ENCODE measurements at places on chromosomes 12 and 14.
A peak's percentile ranks its signal among the peaks of the same experiment; 100 is the strongest.

GRCh38 chr12:15613981-15614380 lies 175.2 kb downstream of the EPS8 start:
- no peak for DNase-seq

DNA sequence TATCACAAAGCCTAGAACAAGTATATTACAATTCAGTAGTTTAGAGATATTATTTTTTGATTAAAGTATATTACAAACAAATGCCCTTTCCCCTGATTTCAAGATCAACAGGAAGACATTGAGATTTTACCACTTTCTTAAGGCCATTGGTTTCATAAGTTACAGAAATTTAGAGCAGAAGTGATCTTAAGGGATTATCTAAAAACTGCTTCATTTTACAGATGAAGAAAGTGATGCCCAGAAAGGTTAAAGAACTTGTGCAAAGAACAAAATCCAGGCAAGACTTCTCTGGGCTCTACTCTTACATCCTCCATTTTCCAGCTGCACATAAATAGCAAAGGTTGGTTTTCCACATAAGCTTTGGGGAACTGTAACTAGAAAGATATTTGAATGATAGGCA lies 87.5 kb downstream of the DUSP6 start:
- no peak for DNase-seq

GRCh38 chr14:90660865-90661570 lies 155.2 kb downstream of the TTC7B start:
- DNase-seq: peak; percentile 89

DNA sequence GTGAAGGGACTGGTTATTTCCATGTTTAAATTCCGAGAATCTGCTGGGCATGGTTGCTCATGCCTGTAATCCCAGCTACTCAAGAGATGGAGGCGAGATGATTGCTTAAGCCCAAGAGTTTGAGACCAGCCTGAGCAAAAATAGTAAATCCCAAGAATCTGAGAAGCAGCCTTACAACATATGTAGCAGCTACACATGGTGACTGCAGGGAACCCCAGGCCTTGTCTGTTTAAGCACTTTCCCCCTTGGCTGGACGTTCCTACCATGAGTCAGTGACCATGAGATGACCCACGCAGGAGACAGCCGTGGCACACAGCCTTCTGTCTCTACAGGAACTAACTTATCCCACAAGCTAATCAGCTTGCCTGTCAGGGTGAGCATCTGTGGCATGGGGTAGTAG lies 5.5 kb upstream of the SLC24A4 start:
- DNase-seq: no peak

Measured in upper lobe of left lung (tissue), 6 donors.